ENCODE measurements at places on chromosomes 7 and 10.
A peak's percentile ranks its signal among the peaks of the same experiment; 100 is the strongest.

- no peak for DNase-seq
Observed at GRCh38 chr10:24202181-24202570, 6.8 kb upstream of the KIAA1217 start.

DNA sequence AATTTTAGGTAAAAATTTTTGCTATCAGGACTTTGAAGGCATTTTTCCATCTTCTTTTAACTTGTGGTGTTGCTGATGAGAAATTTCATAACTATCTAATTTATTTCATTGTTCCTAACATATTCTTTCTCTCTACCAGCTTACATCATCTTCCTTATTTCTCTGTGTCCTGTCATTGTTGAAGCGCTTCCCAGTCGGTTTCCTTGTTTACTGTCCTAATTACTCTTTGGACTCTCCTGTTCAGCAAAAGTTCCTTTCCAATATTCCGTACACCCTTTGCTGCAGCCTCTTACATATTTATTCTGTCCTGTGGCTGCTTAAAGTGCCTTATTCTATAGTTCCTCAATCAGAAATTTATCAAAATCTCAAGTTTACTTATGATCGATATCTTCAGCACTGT, 609.0 kb upstream of the FZD8 start:
- no peak for DNase-seq

DNA sequence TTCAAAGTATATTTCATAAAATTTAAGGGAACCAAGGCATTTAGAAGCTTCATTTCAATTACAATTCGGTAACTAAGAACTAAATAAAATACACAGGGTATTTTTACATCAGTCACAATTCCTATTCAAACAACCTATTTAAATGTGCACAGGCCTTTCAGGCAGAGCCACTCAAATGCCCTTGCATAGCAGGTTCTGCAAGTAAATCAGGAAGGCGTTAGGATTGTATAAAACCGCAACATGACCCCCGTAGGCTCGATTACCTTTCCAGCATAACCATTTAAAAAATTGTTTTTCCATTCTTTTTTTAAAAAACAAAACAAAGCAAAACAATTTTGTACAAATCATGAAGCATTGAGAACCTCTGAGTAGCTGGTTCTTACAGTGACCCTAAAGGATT, 289.9 kb upstream of the SP8 start:
- DNase-seq = no peak

GRCh38 chr7:90209776-90210175, 1.8 kb upstream of the STEAP2 start:
- no peak for DNase-seq

GRCh38 chr10:314871-315270, 179.6 kb downstream of the ZMYND11 start:
- no peak for DNase-seq

DNA sequence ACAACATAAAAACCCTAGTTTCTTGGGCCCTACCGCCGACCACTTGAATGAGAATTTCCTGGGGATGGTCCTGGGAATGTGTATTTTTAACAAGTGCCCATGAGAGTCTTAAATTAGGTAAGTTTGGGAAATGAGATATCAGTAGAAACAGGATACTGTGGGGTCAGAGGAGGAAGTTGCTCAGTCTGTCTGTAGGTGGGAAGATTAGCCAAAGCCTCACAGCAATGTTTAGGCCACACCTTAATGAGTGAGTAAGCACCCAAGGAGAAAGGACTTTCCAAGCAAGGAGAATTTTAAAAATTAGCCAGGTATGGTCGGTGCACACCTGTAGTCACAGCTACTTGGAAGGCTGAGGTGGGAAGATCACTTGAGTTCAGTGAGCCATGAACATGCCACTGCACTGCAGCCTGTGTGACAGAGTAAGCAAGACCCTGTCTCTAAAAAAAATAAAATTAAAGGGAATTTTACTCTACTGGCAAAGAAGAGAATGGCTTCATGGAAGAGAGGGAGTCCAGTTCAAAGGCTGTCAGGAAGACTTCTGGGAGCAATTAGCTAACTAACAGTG, 31.9 kb downstream of the PAPSS2 start:
- DNase-seq = no peak

GRCh38 chr7:92634924-92635519, 44.8 kb upstream of the FAM133B start:
- peak; percentile 35 for DNase-seq

- no peak for DNase-seq
Observed at GRCh38 chr7:72230281-72230680, 181.9 kb downstream of the CALN1 start.

- no peak for DNase-seq
Observed at GRCh38 chr10:121078036-121078435, 226.9 kb downstream of the WDR11 start.

- no peak for DNase-seq
Observed at GRCh38 chr10:127774766-127775559, 38.0 kb downstream of the FOXI2 start.

DNA sequence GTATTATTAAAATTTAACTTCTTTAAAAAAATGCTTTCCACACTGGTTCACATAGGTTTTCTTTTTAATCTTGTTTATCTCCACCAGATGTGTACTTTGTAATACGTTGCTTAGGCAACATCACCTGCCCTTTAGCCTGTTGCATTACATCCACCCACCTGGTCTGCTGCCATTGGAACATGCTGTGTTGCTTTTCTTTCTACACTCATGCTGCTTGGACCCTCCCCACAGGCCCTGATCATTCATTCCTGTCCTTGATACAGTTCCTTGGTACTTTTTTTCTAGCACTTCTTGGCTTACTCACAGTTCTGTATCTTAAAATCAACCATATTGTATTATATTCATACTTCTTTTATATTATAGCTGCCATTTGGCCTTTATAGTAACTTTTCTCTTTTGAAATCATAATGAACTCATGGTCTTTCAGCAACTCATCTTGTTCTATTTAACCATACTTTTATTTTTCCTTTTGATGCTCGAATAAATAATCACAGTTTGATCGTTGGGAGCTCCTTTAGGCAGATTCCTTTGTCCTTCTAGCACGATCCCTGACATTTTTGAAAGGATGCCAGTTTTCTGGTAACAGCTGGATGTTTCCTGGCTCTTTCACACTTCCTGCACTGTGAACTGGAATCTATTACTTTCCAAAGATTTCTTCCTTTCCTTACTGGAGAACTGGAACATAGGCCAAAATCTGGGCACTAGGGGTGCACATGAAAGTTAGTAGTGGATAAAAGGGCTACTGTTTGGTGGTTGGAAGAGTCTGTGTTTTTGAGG, 125.1 kb downstream of the CDK14 start:
- no peak for DNase-seq
